MV-4-11 (cell line): ENCODE measurements at places on chromosomes 7 and 10.
A peak's percentile ranks its signal among the peaks of the same experiment; 100 is the strongest.

GRCh38 chr10:70563230-70563629, 39.3 kb downstream of the PRF1 start:
- DNase-seq, result no peak

DNA sequence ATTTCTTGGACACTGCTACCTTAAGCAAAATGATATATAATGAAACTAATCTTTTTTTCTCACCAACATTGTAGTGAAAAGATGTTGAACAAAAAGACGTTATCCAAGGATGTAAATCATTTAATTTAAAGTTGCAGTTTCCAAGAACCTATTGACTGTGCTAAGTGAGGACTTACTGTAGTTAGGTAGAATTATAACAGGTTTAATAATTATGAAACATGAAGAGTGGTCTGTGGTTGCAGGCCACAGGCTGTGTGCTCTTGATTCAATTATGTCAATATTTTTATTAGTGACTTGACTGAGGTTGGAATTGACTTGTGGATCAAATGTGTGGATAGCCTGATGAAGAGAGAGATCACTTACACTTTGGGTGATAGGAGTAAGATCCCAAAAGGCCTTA, 478.1 kb downstream of the AUTS2 start:
- no peak for DNase-seq

GRCh38 chr7:28703037-28703765, 254.9 kb downstream of the TRIL start:
- no peak for DNase-seq

GRCh38 chr10:9707216-9707615, 1310.5 kb upstream of the CELF2 start:
- DNase-seq, result peak; percentile 8

GRCh38 chr10:90424730-90425129, 433.1 kb downstream of the HTR7 start:
- DNase-seq, result no peak
